ENCODE measurements at places on chromosomes 6 and 20.

GRCh38 chr6:16146028-16146427, 17.1 kb downstream of the MYLIP start:
- no peak for DNase-seq

- no peak for DNase-seq
These were observed 65.3 kb downstream of the CD83 start for GRCh38 chr6:14182916-14183315.

DNA sequence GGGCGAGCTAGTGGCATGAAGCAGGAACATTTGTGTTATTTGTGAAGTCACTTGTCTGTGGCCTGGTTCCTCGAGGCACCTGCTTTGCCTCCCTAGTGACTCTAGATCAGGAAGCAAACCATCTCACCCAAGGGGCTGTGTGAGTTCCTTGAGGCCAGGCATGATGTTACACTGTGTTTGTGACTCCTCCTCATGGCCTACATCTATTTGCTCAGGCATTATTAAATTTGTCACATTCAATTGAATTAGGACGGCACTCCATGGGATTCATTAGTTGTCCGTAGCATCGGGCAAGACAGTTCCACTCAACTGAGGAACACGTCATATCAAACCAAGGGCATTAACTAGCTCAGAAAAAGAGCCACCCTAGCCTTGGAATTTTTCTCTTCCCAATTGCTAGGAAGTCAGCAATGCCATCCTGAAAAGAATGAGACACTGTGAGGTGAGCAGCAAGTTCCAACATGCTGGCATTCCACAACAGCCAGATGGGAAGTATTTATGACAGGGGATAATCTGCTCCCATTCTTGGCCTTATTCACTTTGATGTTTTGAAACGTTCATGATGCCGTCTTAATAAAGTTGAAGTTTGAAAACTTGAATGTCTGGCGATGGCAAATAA, 17.2 kb downstream of the TMEM200A start:
- DNase-seq, result no peak

DNA sequence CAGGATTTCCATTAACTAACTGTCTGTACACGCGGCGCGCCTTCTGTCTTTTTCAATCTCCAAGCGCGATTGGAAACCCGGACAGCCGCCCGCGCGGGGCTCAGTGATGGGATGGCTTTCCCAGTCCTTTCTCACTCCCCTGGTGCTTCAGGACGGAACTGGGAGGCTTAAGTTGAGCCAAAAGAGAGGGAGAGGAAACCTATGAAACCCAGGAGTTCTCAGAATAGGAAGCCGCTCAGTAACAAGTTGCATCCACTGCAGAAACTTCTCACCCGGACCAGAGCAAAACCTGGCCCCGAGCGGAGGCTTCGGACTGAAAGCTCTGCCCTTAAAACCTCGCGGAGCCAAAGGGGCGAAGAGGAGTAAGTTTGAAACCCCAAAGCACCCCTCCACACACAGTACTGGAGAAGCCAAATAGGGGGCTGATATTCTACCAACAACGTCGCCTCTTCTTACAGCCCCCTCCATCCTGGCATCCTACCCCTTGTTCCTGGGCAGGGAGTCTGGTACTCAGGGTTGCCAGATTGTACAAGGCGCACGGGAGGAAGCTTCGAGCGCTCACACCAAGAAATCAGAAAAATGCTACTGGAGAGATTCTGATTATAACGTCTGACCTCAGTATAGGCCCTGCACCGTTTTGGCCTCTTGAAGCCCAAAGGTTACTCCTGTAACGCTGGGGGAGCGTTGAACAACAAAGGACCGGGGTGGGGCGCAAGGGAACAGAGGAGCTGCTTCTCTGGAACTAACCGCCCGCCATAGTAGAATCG, 906 bp upstream of the COL12A1 start:
- DNase-seq, result peak; percentile 29

DNA sequence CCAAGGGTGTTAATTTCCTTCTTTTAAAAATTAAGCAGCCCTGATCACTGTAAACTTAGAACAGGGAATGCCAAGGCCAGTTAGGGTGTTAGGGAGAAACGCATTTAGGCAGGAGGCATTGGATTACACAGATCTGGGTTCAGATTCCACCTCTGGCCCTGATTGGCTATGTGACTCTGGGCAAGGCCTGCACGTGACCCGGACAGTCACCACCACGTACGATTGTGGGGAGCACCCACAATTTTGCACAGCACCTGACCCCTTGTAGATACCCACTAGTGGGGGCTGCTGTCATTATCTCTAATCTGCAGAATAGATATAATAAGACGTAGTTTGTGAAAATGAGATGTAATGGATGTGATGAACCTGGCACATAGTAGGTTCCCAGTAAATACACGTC, 59.5 kb upstream of the ZNFX1 start:
- DNase-seq, result no peak

DNA sequence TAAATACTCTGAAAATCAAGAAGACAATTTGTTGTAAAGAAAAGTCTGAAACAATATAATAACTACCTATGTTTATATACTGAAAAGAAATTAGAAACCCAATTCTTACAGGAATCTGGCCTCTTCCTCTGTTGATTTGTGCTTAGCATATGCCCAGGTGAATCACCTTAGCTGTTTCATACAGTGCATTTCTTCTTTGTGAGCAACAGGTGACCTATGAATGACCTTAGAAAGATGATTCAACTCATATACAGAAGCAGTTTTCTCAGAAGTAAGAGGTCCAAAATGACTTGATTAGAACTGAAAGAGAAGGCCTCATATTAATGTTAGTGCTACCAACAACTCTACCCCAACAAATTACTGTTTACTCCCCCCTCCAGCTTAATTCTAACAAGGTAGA, 419.5 kb upstream of the ID4 start:
- DNase-seq, result no peak

DNA sequence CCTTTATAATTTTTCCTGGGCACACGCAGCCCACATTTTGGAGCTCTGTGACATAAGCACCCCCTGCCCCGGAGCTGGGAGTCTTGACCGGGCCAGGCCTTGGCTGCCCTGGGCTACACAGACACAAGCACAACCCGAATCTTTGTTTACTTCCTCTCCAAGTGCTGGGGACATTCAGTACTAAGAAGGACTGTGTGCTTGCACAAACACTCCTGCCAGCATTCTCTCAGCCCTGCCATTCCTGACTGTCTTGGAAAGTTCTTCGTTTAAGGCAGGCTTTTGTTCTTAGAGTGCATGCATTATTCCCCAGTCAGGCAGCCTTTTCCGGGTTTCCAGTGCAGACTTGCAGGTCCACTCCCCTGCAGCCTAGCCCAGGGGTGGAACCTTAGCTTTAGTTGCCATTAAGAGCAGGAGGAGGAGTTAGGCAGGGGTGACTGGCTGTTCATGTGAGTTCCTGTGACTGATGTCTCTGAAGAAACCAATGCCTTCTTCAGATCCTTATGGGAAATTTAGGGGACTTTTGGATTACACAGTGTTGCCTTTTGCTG, 28.6 kb downstream of the FOXO3 start:
- DNase-seq, result peak; percentile 76

GRCh38 chr6:157755746-157756411, 67.2 kb upstream of the SNX9 start:
- no peak for DNase-seq

DNA sequence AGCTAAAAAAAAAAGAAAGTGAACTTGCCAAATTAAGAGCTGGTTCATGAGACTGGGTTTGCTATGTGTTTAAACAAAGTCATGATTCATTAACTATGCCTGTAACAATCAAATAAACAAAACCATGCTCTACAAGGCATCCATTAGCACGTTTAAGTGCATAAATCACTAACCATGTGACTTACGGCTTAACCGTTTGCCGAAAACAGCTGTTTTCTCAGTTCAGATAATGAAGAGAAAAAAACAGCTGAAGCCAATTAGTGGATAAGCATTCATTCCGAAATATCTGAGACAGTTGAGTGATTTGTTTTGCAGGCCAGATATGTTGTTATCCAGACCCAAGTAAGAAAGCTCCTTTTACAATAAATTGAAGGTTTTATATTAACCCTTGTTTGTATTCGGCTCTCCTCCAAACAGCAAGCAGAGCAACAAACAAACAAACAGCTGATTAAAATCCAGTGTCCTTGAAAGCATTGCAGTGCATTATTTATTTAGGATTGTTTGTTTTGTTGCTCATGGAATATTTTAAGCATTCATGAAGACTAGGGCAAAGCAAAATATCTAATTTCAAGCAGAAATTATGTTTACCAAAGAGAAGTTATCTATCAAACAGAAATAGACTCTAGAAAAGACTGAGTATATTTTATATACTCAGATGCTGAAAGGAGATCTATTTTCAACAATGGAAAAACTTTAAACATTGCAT, 343.5 kb downstream of the RFPL4B start:
- no peak for DNase-seq

GRCh38 chr6:155247618-155248007, 16.2 kb upstream of the CLDN20 start:
- peak; percentile 31 for DNase-seq

- DNase-seq, result no peak
These were observed 28.7 kb upstream of the EDN1 start for GRCh38 chr6:12261502-12261901.

DNA sequence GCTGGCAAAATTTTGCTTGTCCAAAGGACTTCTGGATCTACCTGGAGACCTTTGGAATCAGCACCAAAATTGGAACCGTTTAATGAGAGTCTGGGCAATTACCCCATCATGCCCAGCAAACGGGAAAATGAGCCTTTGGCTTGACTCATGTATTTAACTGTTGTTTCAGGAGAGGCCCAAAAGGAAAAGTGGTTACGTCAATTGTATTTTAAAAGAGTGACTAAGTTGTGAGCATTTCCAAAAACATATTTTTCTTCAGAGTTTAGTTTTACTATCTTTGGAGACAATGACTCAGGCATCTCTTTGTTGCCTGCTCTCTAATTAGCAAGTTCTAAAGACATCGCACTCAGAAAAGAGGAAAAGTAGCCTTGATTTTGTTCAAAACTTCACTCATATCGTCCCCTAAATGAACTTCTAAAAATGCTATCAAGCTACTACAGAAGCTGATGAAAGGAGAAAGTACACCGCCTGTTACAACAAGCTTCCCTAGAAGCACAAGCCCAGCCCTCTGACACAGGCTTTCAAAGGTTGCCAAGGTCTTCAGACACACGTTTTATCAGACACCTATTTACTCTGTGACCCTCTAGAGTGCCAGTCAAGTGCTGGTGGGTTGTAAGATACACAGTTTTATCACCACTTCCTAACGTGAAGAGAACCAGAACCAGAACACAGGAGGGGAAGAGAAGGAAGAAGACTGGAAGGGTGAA, 146.2 kb downstream of the TBX18 start:
- no peak for DNase-seq

DNA sequence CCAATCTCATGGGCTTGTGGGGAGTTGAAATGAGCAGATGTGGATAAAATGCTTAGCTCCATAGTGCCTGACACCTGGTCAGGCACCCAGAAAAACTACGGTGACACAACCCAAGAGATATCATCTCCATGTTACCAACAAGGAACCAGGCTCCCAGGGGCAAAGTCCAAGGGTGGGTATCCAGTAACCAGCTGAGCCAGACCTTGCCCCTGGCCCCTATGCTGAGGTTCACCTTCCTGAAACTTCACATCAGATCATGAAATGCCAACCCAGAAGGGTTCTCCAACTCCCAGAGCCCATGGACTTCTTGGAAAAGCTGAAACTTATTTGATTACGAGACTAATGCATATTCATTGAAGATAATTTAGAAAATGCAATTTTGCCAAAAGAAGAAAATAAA, 141.8 kb upstream of the KCNG1 start:
- DNase-seq, result no peak

- DNase-seq, result no peak
These were observed 33.6 kb downstream of the TMEM242 start for GRCh38 chr6:157289764-157290163.

- no peak for DNase-seq
These were observed 4.8 kb downstream of the SAMD10 start for GRCh38 chr20:63974402-63975200.

- no peak for DNase-seq
These were observed 3.4 kb downstream of the LY86 start for GRCh38 chr6:6591778-6592465.

DNA sequence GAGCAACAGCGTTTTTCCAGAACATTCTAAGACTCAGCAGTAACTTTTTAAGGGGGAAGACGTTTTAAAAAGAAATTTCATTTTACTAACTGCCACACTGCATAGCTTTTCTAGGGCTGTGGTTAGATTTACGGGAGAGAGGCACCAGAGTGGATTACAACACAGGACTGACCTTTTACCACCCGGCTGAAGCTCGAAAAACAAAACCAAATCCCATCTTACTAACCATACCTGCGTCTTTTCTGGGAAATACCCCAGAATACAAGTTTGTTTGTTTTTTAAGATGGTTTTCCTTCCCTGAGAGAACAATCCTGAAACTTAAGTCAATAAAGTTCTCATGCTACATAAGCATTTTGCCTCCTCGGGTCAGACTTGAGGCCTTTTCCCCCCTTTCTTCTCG, 209.3 kb upstream of the SOX4 start:
- DNase-seq, result no peak

DNA sequence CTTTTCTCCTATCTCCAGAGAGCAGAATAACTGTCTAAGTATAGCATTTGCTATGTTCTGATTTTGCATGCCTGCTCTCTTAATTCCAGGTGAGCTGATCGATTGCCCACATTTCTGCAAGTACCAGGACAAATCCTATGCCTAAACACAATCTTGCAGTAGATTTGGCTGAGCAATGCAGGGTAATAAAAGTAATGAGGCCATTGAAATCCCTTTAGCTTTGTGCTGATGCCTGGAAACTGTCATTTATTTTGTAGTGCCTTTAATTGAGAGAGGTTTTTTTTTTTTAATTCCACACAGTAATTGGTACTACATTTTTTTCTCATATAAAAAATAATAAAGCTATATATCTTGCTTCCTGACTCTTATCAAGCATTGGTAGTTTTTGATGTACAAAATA, 252.3 kb downstream of the NKAIN2 start:
- no peak for DNase-seq

- no peak for DNase-seq
These were observed 89.7 kb upstream of the RNF217 start for GRCh38 chr6:124872361-124873065.

DNA sequence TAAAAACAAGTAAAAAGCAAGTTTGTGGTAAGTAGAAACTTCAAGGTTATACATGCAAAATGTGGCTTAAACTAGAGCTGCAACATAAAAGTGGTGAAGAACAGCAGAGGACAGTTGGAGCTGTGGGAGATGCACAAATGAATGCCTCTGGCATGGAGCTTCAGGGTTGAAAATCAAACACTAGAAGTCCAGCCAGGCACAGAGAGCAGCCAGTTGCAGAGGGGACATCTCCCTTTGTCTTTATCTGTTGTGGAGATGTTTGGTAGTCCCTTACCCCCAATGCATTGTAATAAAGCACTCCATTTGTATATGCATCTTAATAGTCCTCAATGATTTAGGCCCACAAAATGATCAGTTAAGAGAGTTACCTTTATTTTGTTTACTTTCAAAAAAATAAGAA, 73.1 kb upstream of the C20orf144 start:
- no peak for DNase-seq

GRCh38 chr6:163759542-163759941, 345.0 kb downstream of the QKI start:
- no peak for DNase-seq

- DNase-seq, result no peak
These were observed 9.9 kb downstream of the DNMT3B start for GRCh38 chr20:32772046-32772445.

Measured in WTC11 (cell line).